T-helper 9 cell (primary cell): ENCODE measurements at places on chromosomes 3 and 15.

GRCh38 chr3:194688200-194688740, 2.6 kb downstream of the FAM43A start:
- DNase-seq = no peak

DNA sequence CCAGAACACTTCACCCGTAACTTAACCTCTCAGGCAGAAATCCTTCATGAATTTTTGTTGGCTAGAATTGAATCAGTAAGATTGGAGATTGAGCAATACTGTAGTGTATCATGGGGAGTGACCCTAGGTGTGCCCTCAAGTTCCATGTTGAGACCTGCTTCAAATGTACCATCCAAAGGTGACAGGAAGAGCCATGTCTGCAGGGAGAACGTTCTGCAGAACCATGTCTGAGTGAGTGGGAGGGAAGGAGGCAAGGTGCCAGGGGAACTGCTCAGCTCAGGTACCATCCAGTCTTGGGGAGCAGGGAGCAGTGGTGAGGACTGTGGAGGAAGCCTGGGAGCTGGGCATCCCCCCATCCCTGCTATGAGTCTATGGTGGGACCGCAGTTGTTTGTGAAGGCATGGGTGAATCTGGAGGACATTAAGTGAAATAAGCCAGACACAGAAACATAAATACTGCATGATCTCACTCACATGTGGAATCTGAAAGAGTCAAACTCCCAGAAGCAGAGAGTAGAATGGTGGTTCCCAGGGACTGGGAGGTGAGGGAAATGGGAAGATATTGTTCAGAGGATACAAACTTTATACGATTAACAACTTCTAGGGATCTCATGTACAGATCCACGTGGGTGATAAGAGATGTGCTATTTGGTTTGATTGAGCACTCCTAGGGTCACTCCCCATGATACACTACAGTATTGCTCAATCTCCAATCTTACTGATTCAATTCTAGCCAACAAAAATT, 23.3 kb downstream of the CFAP161 start:
- DNase-seq = no peak

DNA sequence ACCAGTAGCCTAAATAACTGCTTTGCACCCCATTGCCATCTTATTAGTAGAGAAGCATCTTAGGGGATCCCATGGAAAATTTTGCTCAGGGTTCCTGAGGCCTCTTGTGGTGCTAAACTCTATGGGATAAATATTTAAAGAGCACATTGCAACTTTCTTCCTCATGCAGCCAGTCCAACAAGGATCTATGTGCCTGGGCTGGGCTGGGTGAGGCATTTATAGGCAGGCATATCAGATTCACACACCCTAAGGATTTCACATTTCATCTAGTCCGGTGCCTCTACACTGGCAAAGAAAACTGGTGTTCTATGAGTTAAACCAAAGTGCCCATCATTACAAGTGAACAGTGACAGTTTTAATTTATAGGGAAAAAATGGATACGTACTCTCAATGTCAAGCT, 512.3 kb downstream of the EDEM1 start:
- DNase-seq = no peak

- DNase-seq = no peak
Observed at GRCh38 chr3:33430571-33430970, 9.6 kb downstream of the UBP1 start.

GRCh38 chr3:125481786-125482185, 38.2 kb downstream of the SNX4 start:
- DNase-seq = no peak
